ENCODE measurements at places on chromosomes 2 and 18.

DNA sequence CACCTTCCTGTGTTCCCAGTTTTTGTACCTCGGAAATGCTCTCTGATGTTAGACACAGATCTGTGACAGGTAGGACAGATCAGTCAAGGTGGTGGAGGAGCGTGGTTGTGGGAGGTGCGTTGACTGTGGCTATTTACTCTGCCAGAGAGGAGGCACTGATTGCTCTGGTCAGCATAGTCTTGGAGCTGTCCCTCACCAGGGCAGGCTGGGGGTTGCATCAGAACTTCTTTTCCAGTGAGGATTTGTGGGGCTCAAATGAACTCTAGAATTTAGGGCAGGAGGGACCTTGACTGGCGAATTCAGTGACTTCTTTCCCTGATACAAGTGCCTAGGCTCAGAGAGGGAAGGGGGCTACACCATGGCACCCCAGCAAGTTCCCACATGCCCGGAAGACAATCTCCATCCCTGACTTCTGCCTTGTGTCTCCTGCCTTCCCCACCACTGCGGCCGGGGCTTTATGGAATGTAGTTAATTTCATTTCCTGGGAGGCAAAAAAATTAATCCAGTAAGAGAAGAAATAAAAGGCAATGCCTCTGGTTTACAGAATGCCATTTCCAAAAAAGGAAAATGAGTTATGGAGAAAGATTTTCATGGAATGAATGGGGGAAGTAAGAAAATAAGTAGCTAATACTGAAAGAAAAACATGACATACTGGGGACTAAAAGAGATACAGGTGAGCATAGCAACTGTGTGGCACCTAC lies 26.1 kb downstream of the NIFK start:
- DNase-seq: no peak

DNA sequence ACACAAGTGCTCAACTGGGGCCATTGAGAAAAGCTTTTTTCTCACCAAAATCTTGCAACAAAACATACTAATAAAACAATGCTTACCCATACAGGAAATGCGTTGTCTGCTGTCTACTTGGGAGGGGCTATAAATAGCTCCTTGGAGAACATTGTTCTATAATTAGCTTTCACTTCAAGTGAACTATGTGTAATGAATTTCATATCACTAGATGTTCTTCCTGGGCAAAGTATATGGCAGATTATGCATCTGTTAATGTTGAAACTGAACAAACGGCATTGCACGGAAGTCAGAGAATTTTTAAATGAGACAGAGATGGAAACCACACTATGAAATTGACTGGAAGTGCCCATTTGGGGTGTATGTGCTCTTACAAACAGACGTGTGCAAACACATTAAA lies 6.4 kb upstream of the NPAS2 start:
- no peak for DNase-seq

DNA sequence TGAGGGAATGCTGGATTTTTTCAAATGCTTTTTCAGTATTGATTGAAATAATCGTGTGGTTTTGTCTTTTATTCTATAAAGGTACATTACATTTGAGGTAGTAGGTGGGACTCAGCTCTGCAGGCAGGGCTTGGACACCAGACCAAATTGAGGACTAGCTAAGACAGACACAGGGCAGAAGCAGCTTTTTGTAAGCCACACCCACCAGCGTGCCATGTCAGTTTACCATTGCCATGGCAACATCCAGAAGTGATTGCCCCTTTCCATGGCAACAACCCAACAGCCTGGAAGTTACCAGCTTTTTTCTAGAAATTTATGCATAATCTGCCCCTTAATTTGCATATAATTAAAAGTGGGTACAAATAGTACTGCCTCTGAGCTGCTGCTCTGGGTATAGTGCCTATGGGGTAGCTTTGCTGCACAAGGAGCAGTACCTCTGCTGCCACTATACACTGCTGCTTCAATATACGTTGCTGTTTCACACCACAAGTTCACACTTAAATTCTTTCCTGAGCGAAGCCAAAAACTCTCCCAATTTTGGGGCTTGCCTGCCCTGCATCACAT lies 23.6 kb upstream of the VWA3B start:
- no peak for DNase-seq

GRCh38 chr2:52345082-52345481 lies 1313.2 kb upstream of the NRXN1 start:
- DNase-seq: no peak

DNA sequence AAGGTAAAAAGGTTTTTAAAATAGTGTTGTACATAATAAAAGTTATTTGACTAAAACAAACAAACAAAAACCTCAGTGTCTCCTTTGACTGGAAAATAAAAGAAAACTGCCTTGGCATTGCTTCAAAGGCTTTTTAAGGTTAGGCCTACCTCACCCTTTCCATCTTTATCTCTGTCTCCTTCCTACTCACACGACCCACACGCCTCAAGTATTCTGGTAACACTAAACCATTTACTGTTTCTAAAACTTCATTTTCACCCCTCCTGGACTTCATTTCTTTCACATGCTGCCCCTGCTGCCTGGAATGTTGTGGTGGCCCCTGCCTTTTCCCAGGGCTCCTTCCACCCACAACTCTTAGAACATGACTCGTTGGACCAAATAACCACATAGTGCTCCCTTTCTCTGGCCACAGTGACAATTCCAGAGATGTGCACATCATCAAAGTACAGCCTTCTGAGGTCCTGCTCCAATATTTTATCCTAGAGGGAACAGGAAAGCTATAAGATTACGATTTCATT lies 54.0 kb downstream of the ERBB4 start:
- peak; percentile 8 for DNase-seq

DNA sequence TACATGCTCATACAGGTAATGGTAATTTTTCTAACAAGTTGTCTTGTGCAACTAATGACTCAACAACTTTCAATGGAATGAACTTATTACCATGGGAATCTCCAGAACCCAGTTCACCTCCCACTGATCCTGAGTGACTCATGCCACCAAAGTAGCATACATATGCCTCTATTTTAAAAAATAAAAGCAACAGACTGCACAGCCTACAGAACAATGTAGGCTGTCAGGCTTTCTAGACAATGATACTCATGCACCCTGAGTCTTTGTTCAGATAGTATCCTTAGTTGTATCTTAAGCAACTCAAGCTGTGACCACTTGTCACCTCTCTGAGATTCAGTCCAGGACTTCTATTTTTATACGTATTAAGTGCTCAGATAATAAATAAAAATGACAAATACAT lies 531.0 kb upstream of the SETBP1 start:
- peak; percentile 52 for DNase-seq

DNA sequence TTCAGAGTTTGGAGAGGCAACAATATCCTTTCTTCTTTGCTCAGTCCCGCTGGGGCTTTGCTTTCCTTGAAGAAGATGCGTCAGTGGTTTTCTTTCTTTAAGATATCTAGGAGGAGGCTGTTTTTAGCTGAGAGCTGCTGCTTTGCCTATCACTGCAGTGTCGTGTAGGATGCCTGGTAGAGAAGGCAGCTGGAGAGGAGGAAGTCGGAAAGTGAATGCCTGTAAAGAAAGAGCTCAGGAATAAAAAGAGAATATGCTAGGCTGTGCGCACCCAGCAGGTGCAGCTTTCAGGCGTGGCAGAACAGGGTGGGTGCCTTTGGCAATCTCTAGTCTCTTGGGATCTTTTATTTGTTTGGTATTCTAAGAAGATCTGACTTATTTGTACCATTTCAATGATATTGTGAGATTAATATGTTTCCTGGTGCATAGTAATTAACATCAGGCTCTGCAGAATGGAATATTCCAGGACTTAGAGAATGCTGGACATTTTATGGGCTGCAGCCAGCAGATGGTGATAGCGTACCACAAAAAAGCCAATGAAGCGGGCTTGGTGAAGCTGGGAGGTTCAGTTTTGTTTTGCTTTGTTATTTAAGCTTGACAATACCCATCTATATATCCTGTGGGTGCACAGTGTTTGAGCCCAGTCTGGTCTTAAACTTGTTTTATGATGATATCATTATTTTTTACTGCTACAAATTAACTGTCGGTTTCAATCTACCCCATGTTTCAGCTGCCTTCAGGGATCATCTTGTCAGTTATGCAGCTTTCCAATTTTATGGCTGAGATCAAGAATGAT lies 34.9 kb downstream of the CAVIN2 start:
- DNase-seq: peak; percentile 43

DNA sequence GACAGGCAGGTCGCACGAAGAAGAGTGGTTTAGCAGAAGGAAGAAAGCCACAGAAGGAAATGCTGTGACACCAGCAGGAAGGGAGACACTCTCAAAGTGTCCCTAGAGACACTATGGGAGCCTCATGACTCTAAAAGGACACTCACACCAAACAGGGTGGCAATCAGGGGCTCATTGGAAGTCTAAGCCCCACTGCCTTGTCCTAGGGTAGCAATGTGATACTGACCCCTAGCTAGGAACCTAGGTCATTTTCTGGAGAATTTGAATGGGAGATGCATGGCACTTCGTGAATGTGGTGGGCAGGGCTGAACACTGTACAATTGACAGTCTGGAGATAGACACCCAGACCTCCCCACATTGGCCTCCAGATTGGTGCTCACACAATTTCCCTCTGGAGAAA lies 385.0 kb downstream of the EIPR1 start:
- DNase-seq: no peak

- DNase-seq: no peak
These were observed 61.9 kb upstream of the HK2 start for GRCh38 chr2:74772046-74772445.

- DNase-seq: no peak
These were observed 91.7 kb downstream of the RBMS1 start for GRCh38 chr2:160401895-160402294.

DNA sequence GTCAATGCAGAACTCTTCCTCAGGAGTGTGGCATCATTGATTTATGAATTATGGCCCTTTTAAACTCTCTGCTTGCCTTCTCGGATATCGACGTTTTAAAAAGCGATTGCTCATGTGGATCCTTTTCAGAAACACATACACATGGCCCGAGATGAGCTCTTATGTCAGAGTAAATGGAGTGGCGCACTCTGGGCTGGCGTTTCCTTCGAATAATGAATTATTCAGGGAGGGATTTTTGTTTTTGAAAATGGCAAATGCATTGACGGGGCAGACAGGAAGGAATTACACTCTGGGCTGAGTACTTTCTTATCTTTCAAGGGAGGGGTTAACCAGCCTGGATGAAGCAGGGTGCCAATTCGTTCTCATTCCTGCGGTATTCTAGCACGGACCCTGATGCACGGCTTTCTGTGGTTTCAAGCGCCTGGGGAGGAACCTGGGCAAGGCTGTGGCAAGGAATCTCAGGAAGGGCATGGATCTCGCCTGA lies 142.7 kb downstream of the PRKCE start:
- no peak for DNase-seq

GRCh38 chr2:141856215-141856919 lies 274.4 kb downstream of the LRP1B start:
- DNase-seq: no peak

DNA sequence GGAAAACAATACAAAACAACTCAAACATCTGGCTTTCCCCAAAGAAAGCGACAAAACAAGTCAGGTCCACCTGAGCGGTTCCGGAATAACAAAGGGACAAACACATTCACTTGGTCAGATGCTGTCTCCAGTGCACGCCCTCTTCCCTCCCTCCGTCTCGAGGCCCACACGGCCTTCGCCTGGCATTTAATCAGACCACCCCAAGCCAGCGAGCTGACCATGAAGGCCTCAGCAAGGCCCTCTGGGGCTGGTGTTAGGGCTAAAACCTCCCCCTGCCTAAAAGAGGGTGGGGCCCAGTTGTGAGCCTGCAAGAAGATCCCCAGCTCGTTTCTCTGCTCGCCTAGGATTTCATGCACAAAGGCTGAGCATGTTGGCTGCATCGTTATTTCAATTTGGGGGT lies 180.3 kb downstream of the EIPR1 start:
- DNase-seq: no peak

DNA sequence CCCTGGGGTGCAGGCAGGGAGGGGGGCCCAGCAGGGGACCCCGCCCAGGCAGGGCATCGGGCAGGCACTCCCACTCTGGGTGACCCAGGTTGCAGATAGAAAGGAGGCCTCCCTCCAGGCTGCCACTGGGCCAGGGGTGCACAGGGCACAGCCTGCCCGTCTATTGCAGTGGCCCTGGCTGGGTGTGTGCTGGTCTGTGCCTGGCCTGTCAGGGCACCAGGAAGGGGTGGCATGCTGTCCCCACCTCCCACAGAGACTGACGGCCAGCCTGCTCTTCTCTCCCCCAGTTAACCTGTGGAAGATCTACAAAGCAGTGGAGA lies 12.9 kb downstream of the ARID5A start:
- no peak for DNase-seq

- no peak for DNase-seq
These were observed 38.6 kb downstream of the MARCO start for GRCh38 chr2:118980573-118980972.

GRCh38 chr2:147843391-147843863 lies 1.4 kb upstream of the ACVR2A start:
- DNase-seq: peak; percentile 13

GRCh38 chr2:54267577-54267976 lies 11.5 kb upstream of the TSPYL6 start:
- DNase-seq: no peak

GRCh38 chr2:71634567-71634966 lies 181.2 kb downstream of the DYSF start:
- DNase-seq: no peak

DNA sequence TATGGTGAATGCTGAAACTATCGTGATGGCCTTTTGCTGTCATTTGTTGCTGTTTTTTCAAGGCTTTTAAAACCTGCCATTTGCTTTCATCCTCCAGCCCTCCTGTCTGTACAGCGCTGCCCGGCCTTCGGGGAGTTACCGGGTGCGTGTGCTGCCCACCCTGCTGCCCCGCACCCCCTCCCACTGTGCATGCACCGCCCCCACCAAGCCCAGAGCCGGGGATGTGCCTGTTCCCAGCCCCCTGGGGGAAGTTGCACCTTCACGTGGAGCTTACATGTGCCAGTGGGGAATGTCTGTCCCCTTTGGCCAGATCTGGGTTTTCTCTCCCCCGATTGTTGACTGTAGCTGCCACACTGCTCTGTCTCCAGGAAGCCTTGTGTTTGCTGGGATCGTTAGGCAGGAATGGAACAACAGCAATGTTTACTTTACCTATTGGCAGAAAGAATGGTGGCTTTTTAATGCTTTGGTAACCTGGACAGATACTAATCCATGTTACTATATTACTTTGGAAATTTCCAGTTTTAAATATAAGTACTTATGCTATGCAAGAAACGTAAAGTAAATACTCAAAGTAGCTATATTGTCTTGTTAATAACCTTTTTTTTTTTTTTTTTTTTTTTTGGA lies 64.8 kb upstream of the RBM44 start:
- DNase-seq: no peak

DNA sequence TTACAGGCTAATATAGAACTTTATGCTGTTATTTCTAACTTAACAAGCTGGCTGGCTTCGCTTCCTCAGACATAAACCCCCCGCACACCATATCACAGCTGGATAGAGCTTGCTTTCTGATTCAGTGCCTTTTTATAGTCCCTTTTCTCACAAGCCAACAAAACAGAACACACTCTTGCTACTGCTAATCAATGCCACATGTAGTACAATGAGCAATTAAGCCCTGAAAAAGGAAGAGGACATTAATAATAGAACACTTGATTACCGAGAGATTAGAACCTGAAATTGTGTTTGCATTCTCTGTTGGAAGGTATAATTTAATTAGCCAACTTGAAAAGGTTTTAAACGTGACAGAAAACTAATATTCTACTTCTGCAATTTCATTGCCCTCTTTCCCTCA lies 267.7 kb upstream of the CYRIA start:
- no peak for DNase-seq

GRCh38 chr2:132664096-132664495 lies 5.9 kb downstream of the LYPD1 start:
- no peak for DNase-seq
